ENCODE measurements at places on chromosomes 16 and 17.

DNA sequence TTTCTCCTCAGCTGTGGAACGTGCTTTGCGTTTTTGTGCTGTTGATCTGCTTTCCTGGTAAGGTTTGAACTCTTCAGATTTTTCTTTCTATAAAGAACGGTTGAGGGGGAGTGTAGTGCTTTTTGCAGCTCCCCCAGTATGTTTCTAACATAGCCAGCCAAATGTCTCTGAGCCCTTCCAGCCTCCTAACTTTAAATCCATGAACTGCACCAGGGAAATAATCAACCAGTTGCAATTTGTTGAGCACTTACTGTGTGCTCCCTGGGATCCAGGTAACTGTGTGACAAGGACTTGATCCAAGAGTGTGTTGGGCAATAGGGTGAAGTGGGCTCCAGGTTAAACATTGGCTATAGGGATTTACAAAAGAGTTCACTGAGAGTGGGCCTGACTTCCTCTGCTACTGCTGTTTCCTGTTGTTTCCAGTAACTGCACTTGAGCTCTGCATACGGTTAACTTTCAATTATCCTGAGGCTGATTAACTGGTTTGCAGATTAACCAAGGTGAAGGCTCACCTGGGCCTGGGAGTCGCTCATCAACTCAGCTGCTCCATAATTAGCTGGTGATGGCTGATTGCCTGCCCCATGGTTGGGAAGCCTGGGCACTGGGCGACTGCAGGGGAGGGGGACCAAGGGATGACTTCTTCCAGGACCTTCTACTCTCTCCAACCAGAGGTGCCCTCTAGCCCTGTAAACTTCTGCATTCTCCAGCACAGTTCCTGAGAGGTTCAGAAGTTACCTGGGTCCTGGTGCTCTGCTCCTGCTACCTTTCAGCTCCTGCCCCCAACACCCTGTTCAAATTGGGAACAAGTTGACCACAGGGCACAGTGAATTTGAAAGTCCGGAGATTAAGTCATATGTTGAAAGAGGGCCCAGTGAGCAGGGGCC, 19.5 kb downstream of the HLF start:
- no peak for DNase-seq

DNA sequence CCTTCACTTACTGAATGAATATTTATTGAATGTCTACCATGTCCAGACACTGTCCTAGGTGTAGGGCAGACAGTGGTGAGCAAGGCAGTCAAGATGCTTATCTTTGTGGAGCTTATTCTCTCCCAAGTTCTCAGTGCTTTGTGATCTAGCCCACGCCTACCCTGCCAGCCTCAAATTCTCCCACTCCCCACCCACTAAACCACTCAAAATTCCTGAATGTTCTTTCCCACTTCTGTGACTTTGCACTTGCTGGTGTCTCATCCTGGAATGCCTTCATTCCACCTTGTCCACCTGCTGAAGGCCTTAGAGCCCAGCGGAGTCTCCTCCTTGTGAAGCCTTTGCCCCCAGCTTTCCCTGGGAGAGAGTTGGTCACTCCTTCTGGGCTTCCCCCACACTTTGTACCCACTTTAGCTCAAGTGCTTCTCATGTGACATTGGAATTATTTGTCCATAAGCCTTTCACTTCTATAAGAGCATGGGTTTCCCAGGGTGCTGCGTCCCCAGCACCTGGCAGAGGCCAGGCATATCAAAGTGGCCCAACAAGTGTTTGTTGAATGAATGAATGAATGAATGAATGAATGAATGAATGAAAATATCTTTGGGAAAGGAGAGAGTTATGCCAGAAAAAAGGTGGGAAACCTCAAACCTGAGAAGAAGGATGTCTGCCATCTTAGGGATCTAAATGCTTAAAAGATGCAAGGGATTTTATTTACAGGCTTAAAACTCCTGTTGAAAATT, 23.0 kb downstream of the CCDC182 start:
- no peak for DNase-seq

GRCh38 chr17:16298140-16298662, 55.1 kb downstream of the CENPV start:
- no peak for DNase-seq

DNA sequence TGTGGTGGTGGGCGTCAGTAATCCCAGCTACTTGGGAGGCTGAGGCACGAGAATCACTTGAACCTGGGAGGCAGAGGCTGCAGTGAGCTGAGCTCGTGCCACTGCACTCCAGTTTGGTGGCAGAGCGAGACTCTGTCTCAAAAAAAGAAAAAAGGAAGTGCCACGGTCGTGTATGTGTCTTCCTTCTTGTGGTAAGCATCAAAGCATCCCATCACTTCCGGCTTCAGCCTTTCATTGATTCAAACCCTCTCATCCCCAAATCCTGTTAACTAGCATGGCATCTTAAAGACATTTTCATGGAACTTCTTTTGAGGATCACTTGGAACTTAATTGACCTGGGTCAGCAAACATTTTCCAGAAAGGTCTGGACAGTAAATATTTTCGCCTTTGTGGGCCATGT, 126.2 kb downstream of the CPPED1 start:
- no peak for DNase-seq

GRCh38 chr17:72943826-72944689, 148.4 kb downstream of the SLC39A11 start:
- DNase-seq = no peak

- DNase-seq = no peak
Observed at GRCh38 chr16:55154262-55154661, 169.7 kb upstream of the IRX6 start.

DNA sequence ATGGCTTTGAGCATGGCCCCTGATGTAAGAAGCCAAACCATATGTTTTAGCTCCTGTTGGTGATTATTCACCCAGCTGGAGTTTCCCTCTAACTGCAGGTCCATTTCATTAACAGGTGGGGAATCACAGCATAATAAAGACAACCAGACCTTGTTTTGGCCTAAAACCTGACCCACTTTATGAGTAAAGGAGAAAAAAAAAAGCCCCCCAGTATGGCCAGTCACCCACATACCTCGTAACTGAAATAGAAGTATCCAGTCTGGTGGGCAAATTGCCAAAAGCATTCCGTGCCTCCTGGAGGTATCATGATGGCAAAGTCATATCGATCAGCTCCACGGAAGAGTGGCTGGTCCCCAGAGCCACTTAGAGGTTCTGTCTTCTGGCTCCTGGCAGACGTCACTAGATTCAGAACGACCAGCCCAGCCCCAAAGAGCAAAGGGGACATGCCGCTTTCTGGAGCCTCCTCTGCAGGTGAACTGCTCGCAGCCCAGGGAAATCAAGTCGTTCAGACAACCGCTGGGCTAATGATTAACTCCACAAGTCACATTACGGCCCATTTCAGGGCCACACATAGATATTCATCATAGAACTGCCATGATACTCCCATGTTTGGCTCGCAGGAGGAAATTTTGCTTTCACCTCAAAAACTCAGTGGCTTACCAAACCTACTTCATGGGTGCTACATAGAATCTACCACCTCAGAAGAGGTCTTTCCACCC, at the start of gene TMED6:
TMED6 (minus strand) TSS at position 478 of the 719 bp plus-strand sequence; CDS start at position 445, 33 bp downstream.
- DNase-seq = no peak

- DNase-seq = no peak
Observed at GRCh38 chr16:84195201-84196093, 4.5 kb downstream of the ADAD2 start.

GRCh38 chr16:53664724-53665345, 38.8 kb downstream of the RPGRIP1L start:
- no peak for DNase-seq

DNA sequence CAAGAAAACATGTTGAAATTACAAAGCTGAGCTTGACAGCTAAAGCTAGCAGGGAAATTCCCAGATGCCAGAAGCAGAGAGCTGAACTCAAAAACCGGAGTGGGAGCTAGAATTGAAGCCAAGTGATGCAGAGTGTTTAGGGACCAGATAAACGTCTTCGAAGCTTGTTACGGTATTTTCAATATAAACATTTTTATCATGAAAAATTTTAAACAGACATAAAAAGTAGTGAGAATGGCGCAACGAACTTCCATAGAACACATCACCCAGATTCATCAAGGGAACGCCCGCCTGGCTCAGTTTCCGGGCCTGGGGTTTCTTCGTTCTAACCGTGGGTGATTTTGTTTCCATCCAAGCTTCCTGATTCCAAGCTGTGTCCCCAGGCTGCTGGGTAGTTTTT, 18.1 kb downstream of the SPNS2 start:
- no peak for DNase-seq

GRCh38 chr17:574061-574460, 140.6 kb downstream of the VPS53 start:
- peak; percentile 82 for DNase-seq

- DNase-seq = no peak
Observed at GRCh38 chr16:4723071-4723767, 10.9 kb downstream of the ANKS3 start.

GRCh38 chr16:72877374-72878028, 170.4 kb downstream of the ZFHX3 start:
- no peak for DNase-seq

DNA sequence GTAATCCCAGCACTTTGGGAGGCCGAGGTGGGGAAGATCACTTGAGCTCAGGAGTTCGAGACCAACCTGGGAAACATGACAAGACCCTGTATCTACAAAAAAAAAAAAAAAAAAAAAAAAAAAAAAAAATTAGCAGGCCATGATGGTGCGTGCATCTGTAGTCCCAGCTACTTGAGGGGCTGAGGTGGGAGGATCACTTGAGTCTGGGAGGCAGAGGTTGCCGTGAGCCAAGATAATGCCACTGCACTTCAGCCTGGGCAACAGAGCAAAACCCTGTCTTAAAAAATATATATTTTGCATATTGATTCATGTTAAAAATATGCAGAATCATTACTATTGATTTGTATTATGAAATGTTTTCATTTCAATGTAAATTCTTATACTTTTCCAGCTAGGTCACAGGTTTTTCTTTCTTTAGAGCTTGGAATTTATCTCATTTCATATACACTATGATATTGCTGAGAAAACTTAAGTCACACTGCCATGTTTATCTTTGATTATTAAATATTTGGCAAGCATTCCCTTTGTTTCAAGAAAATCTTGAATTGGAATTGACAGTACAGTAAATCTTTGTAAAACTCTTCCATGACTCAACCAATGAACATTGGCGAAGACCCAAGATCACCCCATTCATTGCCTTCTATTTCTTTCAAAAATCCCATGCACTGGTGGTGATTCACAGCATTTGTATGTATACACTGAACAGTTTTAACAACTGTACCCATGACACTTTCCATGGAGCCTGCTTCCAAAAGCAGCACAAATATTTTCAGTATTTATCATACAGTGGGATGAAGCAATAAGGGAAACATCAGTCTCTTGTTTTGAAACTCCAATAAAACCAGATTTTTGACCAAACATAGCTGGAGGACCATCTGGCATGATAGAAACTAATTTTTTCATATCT, 83.5 kb upstream of the TNRC6A start:
- no peak for DNase-seq

GRCh38 chr17:50588391-50589049, 28.0 kb downstream of the CACNA1G start:
- DNase-seq = no peak

DNA sequence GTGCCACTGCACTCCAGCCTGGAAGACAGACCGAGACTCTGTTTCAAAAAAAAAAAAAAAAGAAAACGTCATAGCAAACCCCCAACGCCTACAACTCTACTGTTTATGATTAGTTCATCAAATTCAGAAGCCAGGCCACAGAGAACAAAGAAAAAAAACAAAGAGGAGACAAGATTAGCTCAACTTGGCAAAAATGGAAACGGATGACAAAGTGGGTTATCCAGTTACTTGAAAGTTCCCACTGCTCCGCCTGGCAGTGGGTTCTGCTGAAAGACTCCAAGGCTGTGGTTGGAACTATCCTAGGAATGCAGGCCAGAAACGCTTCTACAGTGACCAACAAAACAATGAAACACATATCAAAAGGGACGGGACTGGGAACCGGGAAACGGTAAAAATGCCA, 53.1 kb downstream of the MRM3 start:
- DNase-seq = no peak

- DNase-seq = no peak
Observed at GRCh38 chr17:49005140-49005539, 8.0 kb downstream of the IGF2BP1 start.

- no peak for DNase-seq
Observed at GRCh38 chr16:59459806-59460205, 725.7 kb upstream of the GOT2 start.

DNA sequence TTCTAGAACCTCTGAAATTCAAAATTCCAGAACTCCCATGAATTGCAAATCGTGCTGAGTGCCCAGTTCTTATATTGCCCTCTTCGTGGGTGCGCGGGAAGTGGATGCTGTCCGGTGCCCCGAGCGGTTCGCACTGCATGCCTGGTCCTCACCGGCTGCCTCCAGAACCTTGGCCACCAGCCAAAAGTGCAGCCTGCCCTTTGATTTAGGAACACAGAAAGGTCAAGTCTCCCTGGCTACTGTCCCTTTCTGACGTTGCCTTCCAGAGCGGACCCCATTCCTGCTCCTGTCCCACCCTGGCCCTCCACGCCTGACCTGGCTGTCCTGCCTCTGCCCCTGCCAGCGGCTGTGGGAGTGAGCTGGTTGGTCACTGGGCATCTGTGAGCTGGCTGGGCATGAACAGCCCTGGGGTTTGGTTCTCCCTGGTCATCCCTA, 9.7 kb downstream of the NEUROD2 start:
- DNase-seq = no peak

DNA sequence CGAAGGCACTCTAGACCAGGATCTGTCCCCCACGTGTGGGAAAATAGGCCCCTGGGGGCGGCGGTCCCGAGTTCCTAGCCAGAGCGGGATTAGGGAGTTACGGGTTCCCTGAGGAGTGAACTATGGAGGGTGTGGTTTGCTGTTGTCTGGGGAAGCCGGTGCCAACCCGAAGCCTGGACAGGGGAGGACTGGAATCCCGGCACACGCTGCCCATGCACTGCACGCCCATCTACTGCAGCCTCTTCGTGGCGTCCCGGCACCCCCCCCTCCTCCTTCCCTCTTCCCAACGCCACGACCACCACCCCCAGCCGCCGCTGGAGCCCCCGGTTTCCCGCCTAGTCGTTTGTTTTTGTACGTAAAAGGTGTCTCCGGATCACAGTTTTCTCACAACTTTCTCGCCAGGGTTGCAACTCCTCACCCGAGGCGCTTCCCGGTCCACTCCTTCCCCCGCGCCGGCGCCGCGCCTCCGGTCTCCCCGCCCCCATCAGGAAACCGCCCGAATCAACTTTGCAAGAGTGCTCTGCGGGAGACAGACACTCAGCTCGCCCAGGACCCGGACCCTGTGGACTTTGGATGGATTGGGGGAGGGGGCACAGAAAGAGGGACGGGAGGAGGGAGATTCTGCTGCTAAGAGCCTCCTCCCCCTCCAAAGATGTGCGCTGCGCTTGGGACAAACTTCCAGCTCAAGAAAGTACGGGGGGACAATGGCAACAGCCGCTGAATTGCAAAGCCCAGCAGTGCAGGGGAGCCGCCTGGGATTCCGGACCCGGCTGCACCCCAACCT, 1.4 kb upstream of the LHX1 start:
- no peak for DNase-seq

- no peak for DNase-seq
Observed at GRCh38 chr16:11634312-11634711, 33.9 kb upstream of the SNN start.

Measured in left forelimb (tissue), 1 donor.